ENCODE measurements at places on chromosomes 7 and 10. TPM values are rescaled to one million over a fixed set of nuclear protein-coding genes. Genes with fewer than 3 reads are reported as not detected.
A peak's percentile ranks its signal among the peaks of the same experiment; 100 is the strongest.

The ADAM12 gene
- 22.4 TPM for total RNA-seq

DNA sequence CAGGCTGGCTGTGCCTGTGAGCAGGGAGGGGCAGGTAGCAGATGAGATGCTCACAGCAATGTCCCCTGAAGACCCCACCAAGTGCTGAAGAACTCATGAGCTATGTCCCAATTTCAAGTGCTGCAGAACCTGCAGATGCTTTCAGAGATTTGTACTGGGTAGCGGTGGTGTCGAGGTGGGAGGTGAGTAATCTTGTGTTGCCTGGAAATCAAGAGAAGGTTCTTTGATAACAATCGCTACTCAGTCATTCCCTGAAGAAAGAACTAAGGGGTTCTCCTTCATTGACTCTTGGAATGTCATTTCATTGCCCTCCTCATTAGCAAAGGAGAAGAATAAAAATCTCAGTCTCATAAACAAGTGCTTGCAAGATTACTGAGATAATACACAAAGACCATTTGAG, 246.4 kb downstream of the EMX2 start:
- no peaks in the 10 kb centered on the region for H3K36me3 ChIP-seq
- H3K4me3 ChIP-seq, result no peak overlapping the region
- no peaks in the 10 kb centered on the region for H3K4me1 ChIP-seq

DNA sequence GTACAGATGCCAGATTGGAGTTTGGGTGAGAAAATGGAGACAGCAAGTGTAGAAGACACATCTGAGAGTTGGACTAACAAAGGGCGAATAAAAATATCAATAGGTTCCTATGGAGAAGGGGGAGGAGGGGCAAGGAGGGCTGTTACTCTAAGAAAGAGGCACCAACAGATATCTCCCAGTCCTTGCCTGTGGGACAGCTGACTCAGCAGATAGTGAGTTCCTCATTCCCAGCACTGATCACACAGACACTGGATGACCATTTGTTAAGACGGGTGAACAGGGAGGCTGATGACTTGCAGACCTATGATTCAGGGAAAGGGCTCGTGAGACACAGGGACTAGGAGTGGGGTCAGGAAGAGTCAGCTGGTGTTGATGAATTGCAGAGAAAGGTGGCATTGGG, 5.7 kb upstream of the PRR15 start:
- no peak for DNase-seq
- H3K27ac ChIP-seq, result no peak overlapping the region
- H3K4me1 ChIP-seq, result no peaks in the 10 kb centered on the region

- H3K27me3 ChIP-seq, result no peaks in the 10 kb centered on the region
- no peaks in the 10 kb centered on the region for H3K36me3 ChIP-seq
- no peak for DNase-seq
- H3K4me1 ChIP-seq, result no peaks in the 10 kb centered on the region
- H3K27ac ChIP-seq, result no peak overlapping the region
- H3K4me3 ChIP-seq, result no peak overlapping the region
These were observed 1297.2 kb upstream of the LRRTM3 start for GRCh38 chr10:65628493-65629139.

The ANKRD7 gene
- 0.58 TPM for total RNA-seq

The IFIT3 gene
- 48.9 TPM for total RNA-seq

DNA sequence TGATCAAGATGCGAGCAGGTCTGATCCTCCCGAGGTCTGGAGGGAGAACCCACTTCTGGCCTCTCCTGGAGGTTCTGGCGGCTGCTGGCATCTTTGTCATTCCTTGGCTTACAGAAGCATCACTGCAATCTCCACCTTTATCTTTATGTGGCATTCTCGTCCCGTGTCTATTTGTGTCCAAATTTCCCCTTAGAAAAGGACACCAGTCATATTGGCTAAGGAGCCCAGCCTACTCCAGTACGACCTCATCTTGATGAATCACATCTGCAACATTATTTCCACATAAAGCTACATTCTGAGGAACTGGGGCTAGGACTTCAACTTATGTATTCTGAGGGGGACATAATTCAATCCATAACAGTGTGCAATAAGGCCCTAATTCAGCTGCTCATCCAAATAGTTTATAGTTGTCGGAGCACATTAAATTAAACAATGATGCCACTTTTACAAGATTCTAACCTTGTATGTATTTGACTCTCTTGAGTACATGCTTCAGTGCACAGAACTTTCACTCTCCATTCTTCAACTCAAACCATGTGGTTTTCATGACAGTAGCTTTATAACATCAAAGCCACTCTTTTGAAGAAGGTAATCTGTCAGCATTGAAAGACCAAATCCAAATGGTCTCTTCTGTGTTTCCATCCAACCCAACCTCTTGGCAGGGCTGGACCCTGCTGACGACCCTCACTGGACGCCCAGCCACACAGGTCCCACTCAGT, 86.2 kb upstream of the DDC start:
- H3K36me3 ChIP-seq, result peaks cover 5% of the 10 kb centered on the region
- H3K4me1 ChIP-seq, result peaks cover 21% of the 10 kb centered on the region
- no peak overlapping the region for H3K27ac ChIP-seq
- no peaks in the 10 kb centered on the region for H3K27me3 ChIP-seq
- DNase-seq, result no peak

The GRID2IP gene
- total RNA-seq, result 0.35 TPM

GRCh38 chr10:96225119-96225518, 46.2 kb downstream of the BLNK start:
- no peak overlapping the region for H3K4me3 ChIP-seq
- H3K36me3 ChIP-seq, result no peaks in the 10 kb centered on the region
- H3K4me1 ChIP-seq, result no peaks in the 10 kb centered on the region
- peak; percentile 47 for DNase-seq
- H3K27ac ChIP-seq, result no peak overlapping the region

DNA sequence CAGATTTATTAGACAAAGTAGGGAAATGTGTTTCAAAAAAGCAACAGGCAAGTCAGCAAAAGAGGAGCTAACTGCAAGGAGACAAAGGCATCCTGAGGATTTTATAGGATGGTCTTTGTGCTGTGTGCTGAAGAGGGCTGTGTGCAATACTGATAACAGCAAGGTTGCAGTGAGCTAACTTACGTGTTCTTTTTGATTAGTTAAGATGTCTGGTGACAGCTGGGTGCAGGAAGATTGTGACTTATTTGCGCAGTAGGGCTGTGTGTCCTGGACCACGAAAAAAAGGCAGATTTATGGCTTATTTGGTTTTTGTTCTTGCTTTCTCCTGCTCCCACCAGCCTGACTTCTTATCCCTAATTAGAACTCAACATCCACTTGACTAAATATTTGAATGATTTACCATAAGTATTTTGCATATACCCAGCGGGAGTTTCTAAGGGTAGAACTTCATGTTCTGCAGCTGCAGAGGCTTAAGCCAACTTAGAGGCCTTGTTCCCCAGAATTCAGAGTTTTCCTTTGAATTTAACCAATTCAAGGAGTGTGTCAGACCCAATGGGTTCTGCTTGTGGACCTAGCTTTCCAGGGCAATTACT, 119.0 kb downstream of the ANKRD26 start:
- H3K36me3 ChIP-seq, result peaks cover 5% of the 10 kb centered on the region
- H3K4me1 ChIP-seq, result no peaks in the 10 kb centered on the region
- no peak overlapping the region for H3K27ac ChIP-seq
- no peak overlapping the region for H3K4me3 ChIP-seq
- no peaks in the 10 kb centered on the region for H3K27me3 ChIP-seq
- DNase-seq, result no peak

GRCh38 chr7:7181519-7182155, 707 bp upstream of the C1GALT1 start:
- H3K4me1 ChIP-seq, result peaks cover 17% of the 10 kb centered on the region
- H3K27ac ChIP-seq, result peak overlapping the region; percentile 97
- no peaks in the 10 kb centered on the region for H3K27me3 ChIP-seq
- H3K4me3 ChIP-seq, result peak overlapping the region; percentile 91

GRCh38 chr10:104925232-104925851, 284.3 kb downstream of the SORCS3 start:
- DNase-seq, result peak; percentile 8
- H3K4me3 ChIP-seq, result no peak overlapping the region
- no peaks in the 10 kb centered on the region for H3K27me3 ChIP-seq
- no peak overlapping the region for H3K27ac ChIP-seq
- no peaks in the 10 kb centered on the region for H3K36me3 ChIP-seq
- H3K4me1 ChIP-seq, result no peaks in the 10 kb centered on the region

The CHAT gene
- total RNA-seq, result not detected

DNA sequence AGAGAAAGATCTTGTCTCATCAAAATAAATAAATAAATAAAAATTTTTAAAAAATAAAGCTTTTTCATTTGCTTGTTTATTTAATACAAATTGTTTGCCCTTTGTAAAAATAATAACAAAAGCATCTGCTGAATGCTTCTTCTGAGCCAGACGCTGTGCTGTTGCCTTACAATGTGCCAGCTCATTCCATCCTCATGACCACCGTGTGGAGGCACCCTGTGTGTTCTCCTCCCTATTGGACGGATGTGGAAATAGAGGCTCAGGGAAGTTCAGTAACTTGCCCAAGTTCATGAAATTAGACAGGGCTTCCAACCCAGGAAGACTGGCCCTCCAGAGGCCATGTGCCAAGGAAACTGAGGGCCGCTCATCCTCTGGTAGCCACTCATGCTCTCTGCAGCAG, 120.6 kb downstream of the SH3PXD2A start:
- no peak for DNase-seq
- H3K36me3 ChIP-seq, result no peaks in the 10 kb centered on the region
- peaks cover 6% of the 10 kb centered on the region for H3K4me1 ChIP-seq
- no peaks in the 10 kb centered on the region for H3K27me3 ChIP-seq
- H3K4me3 ChIP-seq, result no peak overlapping the region
- no peak overlapping the region for H3K27ac ChIP-seq

- no peaks in the 10 kb centered on the region for H3K27me3 ChIP-seq
- peaks cover 26% of the 10 kb centered on the region for H3K4me1 ChIP-seq
- H3K27ac ChIP-seq, result no peak overlapping the region
- H3K36me3 ChIP-seq, result no peaks in the 10 kb centered on the region
These were observed 3.3 kb upstream of the TBXAS1 start for GRCh38 chr7:139825666-139826290.

The MBL2 gene
- total RNA-seq, result not detected

GRCh38 chr7:94422827-94423460, 28.2 kb downstream of the COL1A2 start:
- H3K36me3 ChIP-seq, result peaks cover 11% of the 10 kb centered on the region
- DNase-seq, result no peak
- no peak overlapping the region for H3K27ac ChIP-seq
- no peaks in the 10 kb centered on the region for H3K4me1 ChIP-seq

- no peak overlapping the region for H3K4me3 ChIP-seq
- no peaks in the 10 kb centered on the region for H3K36me3 ChIP-seq
- H3K4me1 ChIP-seq, result no peaks in the 10 kb centered on the region
These were observed 63.3 kb downstream of the ZNF107 start for GRCh38 chr7:64729089-64729848.

GRCh38 chr7:116706668-116707126, 34.7 kb downstream of the MET start:
- peak overlapping the region; percentile 41 for H3K27ac ChIP-seq
- no peak for DNase-seq
- H3K4me1 ChIP-seq, result peaks cover 3% of the 10 kb centered on the region
- H3K27me3 ChIP-seq, result no peaks in the 10 kb centered on the region

- no peak for DNase-seq
- no peaks in the 10 kb centered on the region for H3K36me3 ChIP-seq
- peaks cover 12% of the 10 kb centered on the region for H3K4me1 ChIP-seq
- peak overlapping the region; percentile 96 for H3K4me3 ChIP-seq
These were observed 386 bp downstream of the ABHD11 start for GRCh38 chr7:73738220-73738611.

DNA sequence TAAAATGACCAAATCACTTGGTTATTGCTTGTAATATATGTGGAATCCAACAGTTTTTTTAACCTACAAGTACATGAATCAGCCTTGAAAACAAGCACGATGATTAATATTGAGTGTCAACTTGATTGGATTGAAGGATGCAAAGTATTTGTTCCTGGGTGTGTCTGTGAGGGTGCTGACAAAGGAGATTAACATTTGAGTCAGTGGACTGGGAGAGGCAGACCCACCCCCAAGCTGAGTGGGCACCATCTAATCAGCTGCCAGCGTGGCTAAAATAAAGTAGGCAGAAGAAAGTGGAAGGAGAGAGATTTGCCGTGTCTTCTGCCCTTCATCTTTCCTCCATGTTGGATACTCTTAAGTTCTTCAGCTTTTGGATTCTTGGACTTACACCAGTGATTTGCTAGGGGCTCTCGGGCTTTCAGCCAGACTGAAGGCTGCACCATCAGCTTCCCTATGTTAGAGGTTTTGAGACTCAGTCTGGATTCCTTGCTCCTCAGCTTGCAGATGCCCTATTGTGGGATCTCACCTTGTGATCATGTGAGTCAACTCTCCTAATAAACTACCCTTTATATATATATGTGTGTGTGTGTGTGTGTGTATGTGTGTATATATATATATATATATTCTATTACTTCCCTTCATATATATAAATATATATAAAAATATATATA, 118.4 kb upstream of the WDR11 start:
- H3K4me3 ChIP-seq, result no peak overlapping the region
- H3K36me3 ChIP-seq, result no peaks in the 10 kb centered on the region
- no peak overlapping the region for H3K27ac ChIP-seq
- no peaks in the 10 kb centered on the region for H3K4me1 ChIP-seq

The POLR1F gene
- 9.6 TPM for total RNA-seq

DNA sequence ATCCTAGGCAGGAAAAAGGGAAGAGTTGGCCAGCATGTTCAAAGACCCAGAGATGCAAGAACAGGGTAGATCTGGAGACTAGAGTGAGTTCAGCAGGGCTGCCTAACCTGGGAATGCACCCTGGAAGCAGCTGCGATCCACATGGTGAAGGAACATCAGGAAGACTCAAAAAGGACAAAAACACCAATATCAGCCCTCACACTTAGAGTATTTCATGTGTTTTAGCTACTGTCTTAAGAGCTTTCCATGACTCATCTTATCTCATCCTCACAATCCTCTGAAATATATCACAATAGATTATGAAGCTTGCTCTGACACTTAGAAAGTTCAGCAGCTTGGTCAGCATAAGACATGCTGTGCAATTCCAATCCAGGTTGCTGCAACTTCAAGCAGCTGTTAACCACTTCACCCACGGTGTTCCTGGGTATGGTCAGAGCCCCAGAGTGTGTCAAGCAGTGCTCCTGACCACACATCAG, 380.9 kb downstream of the PARD3 start:
- DNase-seq, result no peak
- H3K36me3 ChIP-seq, result no peaks in the 10 kb centered on the region
- no peak overlapping the region for H3K27ac ChIP-seq
- peaks cover 4% of the 10 kb centered on the region for H3K4me1 ChIP-seq

The CNNM1 gene
- total RNA-seq, result 0.94 TPM

DNA sequence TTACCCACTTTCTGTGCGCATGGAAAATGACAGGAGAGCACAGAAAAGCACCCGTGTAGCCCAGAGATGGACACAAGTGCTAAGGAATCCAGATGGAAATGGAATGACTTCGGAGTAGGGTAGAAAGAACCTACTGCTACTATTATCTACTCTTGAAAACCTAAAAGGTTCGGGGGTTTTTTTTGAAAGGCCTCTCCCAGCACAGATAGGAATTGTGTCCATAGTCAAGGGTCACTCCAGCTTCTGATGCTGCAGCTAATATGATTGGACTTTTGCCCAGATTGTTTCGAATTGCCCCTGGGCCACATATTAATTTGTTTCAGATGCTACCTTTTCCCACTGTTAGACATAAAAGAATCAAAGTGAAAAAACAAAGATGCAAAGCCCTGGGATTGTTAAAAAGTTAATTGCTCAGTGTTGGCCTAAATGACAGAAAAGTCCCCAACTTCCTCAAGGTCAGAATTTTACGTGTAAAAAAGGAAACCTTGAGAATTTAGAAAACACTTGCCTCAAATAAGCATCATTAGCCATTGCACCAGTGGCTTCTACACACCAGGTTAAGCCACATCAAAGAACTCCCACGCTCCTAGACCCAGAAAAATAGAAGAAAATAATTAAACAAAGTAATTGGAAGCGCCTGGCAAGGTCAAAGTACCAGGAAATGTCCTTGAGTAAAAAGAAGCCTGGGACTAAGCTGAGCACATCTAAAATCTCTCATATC, 40.8 kb upstream of the INSIG1 start:
- peaks cover 28% of the 10 kb centered on the region for H3K27me3 ChIP-seq
- no peak for DNase-seq
- H3K4me3 ChIP-seq, result no peak overlapping the region
- no peaks in the 10 kb centered on the region for H3K4me1 ChIP-seq
